Amniotic stem cell (primary cell): ENCODE measurements at places on chromosomes 16 and 17.

GRCh38 chr16:55189682-55190636, 134.0 kb upstream of the IRX6 start:
- no peak for DNase-seq

- DNase-seq: no peak
Measured at GRCh38 chr17:72184805-72185204, 64.0 kb downstream of the SOX9 start.

- DNase-seq: no peak
Measured at GRCh38 chr17:82444284-82444893, 6.2 kb downstream of the CYBC1 start.

DNA sequence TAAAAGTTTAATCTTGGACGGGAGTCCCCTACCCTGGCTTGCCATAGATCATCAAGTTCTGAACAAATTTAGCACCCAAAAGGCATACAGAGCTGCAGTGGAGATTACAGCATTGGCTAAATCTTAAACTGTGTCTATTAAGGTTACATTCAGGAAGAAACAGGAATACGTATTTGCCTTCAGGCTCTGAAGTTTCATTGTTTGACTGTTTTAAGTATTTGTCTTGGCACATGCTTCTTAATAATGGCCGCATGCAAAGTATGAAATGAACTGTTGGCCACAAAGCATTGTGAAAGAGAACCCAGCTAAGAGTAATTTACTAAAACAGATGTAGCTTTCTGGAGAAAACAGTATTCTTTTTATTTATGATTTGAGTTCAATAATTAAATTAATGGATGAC, 63.9 kb upstream of the CNEP1R1 start:
- DNase-seq: no peak

- DNase-seq: no peak
Measured at GRCh38 chr17:16425698-16426659, 10.6 kb downstream of the TRPV2 start.

GRCh38 chr17:46064460-46064859, 65.4 kb downstream of the STH start:
- no peak for DNase-seq

GRCh38 chr16:19116711-19117449, 3.1 kb downstream of the ITPRIPL2 start:
- DNase-seq: no peak

GRCh38 chr17:9670596-9670995, 25.3 kb downstream of the USP43 start:
- DNase-seq: no peak

GRCh38 chr16:7351610-7352510, 19.2 kb downstream of the RBFOX1 start:
- no peak for DNase-seq

DNA sequence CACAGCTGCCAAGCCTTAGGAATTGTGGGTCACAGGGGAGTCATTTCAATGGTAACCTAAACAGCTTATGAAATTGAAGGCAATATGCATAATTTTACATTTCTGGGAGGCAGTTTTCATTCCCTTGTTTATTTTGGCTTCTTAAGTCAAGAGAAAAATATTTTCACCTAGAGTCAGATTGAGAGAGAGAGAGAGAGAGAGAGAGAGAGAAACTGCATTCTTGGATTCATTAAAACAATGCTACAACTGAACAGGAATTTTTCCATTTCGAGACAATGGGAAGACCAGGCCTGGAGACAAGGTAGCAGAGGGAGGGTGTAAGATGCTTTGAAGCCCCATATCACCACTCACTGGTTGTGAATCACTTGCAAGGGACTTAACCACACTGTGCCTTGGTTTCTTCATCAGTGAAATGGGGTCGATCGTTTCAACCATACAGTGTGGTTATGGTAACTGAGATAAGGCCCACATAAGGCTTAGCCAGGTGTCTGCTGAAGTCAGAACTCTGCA, 224.7 kb upstream of the IRX3 start:
- peak; percentile 13 for DNase-seq

DNA sequence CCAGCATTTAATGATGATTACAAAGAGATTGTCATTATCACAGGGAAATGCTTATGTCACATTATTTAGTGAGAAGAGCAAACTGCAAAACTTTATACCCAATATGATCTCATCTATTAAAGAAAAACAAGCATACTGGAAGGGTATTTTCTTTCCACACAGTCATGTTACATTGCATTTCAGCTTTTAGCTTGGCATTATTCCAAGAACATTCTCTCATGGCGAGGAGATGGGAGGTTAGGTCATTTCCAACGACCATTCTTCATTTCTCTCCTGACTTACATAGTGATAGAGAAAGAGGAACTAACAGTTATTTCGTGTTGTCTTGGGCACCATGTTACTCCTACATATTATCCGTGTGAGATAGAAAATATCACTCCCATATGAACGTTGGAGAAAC, 309.4 kb upstream of the XYLT1 start:
- no peak for DNase-seq

GRCh38 chr17:43880420-43880991, 26.8 kb downstream of the MPP2 start:
- no peak for DNase-seq

DNA sequence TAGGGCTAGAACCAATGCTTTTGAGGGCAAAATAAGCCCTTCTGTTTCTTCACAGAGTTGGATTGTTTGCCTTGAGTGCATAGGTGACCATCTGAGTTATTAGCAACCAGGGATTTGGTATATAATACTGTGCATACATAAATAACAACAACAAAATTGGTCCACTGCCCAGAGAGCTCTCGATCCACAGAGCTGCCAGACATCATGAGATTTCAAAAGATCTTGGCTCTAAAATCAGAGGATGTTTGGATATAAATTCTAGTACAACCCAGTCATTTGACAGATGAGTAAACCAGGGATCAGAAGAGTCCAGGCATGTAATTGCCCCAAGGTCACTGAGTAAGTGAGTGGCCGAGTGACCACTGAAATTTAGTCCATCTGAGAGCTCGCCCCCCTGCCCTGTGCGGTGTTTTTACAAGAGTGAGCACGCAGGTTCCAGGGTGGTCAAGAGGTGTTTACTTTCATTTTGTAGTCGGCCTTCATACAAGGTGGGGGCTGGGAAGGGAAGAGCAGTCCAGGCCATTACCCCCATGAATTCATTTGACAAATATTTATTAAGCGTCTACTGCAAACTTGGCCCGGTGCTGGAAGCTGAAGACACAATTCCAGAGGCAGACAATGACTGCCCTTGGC, 1.8 kb upstream of the MT2A start:
- DNase-seq: no peak

DNA sequence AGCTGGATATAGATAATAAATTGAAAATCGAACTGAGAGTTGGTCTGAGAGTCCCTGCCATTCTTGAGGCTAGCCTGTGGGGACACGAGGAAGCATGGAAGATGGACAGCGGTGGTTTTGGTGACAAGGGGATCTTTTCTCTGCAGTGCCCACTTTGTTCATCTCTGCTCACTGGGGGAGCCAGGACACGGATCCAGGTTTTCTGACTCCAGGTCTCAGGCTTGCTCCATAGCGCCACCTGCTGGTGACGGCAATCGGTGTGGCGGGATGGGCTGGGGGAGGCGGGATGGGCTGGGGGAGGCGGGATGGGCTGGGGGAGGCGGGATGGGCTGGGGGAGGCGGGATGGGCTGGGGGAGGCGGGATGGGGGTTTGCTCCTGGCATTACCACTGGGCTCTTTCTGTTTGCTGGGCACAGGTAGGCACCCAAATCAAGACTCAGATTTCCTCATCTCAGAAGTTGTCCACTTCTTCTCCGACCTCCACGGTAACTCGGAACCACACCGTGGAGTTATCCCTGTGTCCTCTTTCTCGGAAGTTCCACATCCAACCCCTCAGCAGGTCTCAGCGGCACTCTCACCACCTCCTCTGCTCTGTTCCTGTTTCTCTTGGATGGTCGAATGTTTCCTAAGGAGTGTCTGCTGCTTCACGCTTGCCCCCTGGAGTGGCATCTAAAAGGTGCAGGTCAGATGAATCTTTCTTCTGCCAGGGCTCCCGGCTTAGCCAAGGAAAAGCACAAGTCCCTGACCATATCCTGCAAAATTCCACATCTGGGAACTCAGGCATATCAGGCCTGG, 142.4 kb downstream of the CYLD start:
- no peak for DNase-seq

GRCh38 chr17:7176841-7177190, 2.4 kb downstream of the ASGR1 start:
- DNase-seq: no peak

DNA sequence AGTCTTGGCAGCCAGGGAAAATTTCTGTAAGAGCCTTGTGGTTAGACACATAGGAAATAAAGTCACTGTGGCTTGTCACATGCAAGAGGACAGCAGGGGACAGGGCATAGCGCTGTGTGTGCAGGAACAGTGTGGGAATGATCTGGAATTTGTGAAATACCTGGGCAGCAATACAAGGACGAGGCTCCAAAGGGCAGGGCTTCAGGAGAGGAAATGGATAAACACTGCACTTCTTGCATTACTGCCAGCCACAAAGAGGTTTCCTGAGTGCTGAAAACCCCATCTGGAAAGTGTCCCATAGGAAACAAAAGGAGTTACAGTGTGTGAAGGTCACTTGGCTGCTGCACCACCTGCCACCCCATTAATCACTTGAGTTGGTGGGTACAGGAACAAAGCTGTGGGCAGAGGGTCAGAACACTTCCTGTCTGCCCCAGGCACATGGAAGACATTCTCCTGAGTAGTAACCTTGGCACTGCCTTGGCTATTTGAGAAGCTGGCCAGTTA, 12.1 kb upstream of the HP start:
- DNase-seq: no peak

GRCh38 chr16:4830408-4830807, 16.7 kb downstream of the GLYR1 start:
- no peak for DNase-seq

DNA sequence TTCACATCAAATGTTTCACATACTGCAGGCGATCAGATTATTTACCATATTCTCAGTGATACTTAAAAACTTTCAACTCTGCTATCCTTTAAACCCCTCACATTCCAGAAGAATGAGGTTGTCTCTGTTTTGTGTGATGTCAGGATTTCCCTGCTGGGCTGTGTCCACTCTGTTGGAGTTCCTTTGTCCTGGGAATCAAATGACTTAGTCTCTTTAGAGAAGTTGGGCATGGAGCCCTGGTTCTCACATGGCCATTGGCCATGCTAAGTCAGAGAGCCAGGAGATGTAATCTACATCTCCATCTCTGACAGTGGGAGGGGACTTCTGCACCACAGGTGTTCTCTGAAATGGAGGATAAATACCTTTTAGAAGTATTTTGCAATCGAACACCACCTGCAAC, 205.1 kb upstream of the MAF start:
- no peak for DNase-seq

GRCh38 chr16:80175011-80175410, 365.8 kb upstream of the DYNLRB2 start:
- no peak for DNase-seq

DNA sequence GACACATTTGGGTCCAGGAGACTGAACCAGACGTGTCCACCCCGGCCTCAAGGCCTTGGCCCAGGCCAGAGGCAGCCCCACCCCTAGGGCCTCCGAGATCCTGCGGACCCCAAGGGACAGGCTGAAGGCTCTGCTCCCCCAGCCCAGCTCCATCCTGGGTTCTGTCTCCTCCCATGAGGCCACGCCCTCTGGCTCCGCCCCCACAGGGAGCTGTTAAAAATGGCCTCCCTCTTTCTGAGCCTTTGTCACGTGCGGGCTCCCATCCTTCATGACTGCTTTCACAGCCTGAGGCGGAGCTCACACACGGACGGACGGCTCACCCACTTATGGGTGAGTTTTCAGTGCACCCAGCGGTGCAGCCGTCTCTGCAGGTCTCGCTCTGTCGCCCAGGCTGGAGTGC, 6.5 kb upstream of the CACNA1H start:
- no peak for DNase-seq

DNA sequence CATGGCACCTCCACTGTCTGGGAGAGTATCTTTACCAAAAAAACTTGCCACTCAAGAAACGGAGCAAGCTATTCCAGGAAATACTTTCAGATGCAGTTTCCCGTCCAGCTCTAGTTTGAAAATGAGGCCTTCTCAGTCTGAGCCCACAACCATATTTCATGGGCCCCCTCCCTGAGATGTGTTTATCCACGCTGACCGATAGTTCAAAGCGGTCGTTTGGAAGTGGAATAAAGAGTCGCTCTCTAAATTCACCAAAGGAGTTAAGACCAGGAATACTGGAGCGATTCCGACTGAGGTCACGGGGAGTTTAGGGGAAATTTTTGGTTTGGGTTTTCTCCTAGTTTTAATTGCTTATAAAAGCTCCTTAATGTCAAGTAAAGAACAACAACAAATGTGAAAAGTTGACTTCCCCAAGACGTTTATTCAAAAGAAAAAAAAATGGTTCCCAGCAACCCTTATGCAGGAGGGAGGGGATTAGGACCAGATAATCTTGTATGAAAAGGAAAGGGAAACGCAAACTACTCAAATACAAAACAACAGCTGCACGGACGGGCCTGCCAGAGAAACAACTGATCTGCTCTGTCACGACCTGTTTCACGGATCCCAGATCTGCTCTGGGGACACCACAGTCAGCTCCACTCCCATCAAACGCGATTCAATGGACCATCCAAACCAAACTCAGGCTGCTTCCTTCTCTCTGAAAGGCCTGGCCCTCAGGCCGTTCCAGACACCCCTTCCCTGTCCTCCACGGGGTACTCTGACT, 77.1 kb downstream of the MRM3 start:
- no peak for DNase-seq

DNA sequence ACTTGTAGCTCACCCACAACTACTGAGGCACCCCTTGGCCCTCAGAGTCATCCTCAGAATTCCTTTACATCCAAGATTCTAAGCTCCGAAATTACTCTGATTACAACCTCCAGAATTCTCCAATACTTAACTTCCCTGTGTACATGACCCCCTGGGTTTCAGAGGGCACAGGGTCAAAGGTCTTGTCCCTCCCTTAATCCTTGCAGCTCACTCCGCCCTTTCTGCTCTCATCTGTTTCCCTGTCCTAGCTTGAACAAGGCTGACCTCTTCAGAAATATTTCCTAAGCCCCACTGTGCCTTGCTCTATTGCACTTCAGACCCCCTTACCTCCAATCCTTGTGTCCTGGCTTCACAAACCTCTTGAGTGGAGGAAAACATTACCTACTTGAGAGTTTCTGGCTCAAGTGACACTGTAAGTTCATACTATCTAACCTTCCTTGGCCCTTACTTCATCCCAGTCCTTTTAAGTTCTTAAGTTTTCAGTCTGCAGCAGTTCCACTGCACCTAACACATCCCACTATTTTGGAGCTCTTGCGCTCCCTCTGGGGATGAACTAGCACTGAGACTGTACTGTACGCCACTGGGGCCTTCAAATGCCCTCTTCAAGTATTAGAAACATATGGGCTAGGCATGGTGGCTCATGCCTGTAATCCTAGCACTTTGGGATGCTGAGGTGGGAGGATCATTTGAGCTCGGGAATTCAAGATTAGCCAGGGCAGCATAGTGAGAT, 6.2 kb downstream of the N4BP1 start:
- no peak for DNase-seq

DNA sequence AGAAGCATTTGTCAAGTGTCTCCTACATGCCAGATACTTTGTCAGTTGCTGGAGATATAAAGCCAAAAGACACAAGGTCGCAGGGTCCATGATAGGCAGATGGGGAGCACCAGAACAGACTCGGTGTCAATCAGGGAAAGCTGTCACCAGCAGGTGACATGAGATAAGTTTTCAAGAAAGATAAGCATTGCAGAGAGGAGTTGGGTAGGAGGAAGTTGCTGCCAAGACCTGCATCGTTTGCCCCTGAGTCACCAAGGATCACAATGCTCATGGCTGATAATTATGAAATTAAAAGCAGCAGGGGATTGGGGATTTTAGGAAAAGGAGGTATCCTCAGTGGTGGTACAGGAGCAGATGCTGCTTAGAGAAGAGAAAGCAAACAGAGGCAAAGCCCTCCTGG, 551.1 kb upstream of the CDH11 start:
- DNase-seq: no peak

GRCh38 chr16:7590934-7591333, 258.3 kb downstream of the RBFOX1 start:
- DNase-seq: no peak
